ENCODE measurements at places on chromosomes 7 and 10.

DNA sequence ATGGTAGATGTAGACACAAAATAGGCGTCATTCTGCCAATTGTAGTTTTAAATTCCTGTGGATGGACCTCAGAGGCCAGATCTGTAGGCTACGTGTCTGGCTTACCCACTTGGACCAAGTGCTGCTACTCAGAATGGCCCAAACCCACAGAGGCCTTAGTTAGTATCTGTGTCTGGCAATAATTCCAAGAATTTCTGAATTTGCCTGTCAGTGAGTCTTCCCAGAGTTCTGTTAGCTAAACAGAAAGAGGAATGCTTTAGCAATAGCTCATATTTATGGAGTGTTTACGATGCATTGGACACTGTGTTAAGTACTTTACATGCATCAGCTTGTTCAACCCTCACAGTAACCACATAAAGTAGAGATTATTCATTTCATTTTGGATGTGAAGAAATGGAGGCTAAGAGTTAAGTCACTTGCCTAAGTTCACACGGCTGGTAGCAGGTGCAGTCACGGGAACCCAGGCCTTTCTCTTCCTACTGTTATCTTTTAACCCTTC lies 231.8 kb downstream of the PTEN start:
- DNase-seq: no peak

GRCh38 chr10:24152270-24152669 lies 56.7 kb upstream of the KIAA1217 start:
- DNase-seq: no peak

GRCh38 chr10:61749291-61749690 lies 86.6 kb downstream of the CABCOCO1 start:
- no peak for DNase-seq

DNA sequence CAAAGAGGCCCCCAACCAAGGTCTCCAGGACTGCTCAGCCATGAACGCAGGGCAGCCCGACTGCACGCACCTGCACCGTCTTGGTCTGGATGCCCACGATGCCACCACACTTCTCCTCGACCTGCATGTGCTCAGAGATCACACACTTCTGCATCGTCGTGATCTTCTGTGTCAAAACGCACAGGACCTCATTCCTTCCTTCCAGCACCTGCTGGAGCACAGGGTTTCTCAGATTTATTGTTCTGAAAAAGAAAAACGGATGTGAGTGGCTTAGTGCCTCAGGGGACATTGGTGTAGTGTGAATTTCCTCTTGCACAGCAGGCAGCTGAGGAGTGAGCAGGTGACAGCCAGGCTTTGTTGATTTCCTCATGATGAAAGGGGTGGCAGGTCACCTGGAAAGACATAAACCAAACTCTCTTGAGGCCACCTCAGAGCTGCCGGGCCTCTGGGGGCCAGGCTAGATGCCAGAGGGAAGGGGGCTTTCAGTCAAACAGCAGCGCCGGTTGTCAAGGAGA lies 38.2 kb downstream of the GSDME start:
- DNase-seq: no peak

- DNase-seq: no peak
Measured at GRCh38 chr10:10727812-10728211, 289.9 kb upstream of the CELF2 start.

GRCh38 chr7:73522105-73522872 lies at the start of gene BAZ1B:
BAZ1B (minus strand) TSS chr7:73522293; CDS start chr7:73521933, 360 bp downstream.
- DNase-seq: peak; percentile 93

DNA sequence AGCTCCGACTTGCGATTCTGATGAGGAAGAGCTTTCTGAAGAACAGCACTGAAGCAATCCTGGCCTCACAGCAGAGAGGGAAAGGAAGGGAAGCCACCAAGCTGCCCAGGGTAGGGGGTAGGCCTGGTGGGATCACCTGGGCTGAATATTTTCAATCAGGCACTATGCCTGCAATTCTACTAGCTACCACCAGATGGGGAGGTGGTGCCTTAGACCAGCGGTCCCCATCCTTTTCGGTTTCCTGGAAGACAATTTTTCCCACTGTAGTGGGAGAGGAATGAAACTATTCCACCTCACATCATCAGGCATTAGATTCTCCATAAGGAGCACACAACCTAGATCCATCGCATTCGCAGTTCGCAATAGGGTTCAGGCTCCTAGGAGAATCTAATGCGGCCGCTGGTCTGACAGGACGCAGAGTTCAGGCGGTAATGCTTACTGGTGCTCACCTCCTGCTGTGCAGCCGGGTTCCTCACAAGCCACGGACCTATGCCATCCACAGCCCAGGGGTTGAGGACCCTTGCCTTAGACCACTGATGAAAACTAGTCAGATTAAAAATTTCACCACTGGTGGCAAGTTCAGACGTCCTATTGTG lies 2.7 kb downstream of the LRRC20 start:
- no peak for DNase-seq

DNA sequence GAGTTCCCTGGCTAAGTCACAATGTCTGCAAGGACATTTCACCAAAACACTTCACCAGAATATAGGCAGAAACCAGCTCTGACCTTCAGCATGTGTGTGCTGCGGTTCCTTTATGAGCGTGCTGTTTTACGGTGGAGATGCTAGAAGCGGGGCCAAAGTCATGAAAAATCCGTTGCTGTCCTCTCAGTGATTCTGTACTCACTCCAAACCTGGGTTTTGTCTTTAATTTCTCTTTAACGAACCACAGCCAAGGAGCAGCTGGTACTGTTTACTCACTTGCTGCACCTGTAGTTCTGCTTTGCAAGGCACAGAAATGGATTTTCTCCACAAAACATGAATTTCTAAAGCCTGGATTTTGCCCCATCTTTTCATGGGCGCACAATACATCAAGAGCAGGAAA lies 639.9 kb downstream of the PHTF2 start:
- DNase-seq: no peak

DNA sequence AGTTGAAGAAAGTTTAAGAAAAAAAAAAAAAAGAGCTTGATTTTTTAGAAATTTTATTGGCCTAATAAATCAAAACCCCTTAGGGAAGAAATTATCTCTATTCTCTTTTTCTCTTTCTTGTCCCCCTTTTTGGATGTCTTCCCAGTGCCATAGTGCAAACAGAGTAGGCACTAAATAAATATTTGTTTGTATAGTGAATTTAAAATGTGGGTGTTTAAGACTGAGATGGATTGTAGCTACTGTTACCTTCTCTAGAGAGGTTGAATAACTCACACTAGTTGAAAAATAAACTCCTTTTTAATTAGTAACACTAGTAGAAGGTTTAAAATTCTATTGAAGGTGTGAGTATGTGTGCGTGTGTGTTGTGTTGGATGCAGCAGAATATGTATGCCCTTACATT lies 783.8 kb downstream of the NXPH1 start:
- DNase-seq: no peak

DNA sequence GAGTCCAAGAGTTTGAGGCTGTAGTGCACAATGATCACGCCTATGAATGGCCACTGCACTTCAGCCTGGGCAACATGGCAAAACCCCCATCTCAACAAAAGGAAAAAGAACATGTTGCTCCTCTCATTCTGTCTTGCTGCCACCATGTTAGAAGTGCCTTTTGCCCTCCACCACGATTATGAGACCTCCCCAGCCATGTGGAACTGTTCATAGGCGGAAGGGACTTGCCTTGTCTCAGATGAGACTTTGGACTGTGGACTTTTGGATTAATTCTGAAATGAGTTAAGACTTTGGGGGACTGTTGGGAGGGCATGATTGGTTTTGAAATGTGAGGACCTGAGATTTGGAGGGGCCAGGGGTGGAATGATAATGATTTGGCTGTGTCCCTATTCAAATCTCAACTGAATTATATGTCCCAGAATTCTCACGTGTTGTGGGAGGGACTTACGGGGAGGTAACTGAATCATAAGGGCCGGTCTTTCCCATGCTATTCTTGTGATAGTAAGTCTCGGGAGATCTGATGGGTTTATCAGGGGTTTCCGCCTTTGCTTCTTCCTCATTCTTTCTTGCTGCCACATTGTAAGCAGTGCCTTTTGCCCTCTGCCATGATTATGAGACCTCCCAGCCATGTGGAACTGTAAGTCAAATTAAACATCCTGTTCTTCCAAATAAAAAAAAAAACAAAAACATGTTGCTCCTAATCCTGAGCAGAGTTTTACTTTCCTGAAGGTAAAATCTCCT lies 22.3 kb downstream of the DLG5 start:
- DNase-seq: no peak

DNA sequence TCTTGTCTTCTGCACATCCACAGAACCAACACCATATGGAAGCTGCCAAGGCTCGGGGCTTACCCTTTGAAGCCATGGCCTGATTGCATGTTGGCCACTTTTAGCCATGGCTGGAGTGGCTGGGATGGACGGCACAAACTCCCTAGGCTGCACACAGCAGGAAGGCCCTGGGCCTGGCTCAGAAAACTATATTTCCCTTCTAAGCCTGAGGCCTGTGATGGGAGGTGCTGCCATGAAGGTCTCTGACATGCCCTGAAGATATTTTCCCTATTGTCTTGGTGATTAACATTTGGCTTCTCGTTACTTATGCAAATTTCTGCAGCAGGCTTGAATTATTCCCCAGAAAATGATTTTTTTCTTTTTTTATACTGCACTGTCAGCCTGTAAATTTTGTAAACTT lies 387.0 kb upstream of the KCND2 start:
- DNase-seq: no peak

DNA sequence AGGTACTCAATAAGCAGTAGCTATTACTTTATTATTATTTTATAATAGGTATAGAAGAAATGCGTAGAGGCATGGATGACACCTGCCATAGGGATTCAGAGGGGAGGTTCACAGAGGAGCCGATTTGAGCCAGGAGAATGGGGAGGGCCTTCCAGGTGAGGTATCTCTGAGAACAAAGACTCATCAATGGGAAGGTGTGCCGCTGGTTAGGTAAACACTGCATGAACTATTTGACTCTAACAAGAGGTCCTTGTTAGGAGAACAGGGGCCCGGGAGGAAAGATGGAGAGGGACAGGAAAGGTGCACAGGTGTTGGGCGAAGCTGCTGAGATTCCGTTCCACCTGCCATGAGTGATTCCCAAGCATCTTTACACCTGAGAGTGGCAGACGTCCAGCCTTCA lies 41.8 kb upstream of the TMEM273 start:
- DNase-seq: no peak

DNA sequence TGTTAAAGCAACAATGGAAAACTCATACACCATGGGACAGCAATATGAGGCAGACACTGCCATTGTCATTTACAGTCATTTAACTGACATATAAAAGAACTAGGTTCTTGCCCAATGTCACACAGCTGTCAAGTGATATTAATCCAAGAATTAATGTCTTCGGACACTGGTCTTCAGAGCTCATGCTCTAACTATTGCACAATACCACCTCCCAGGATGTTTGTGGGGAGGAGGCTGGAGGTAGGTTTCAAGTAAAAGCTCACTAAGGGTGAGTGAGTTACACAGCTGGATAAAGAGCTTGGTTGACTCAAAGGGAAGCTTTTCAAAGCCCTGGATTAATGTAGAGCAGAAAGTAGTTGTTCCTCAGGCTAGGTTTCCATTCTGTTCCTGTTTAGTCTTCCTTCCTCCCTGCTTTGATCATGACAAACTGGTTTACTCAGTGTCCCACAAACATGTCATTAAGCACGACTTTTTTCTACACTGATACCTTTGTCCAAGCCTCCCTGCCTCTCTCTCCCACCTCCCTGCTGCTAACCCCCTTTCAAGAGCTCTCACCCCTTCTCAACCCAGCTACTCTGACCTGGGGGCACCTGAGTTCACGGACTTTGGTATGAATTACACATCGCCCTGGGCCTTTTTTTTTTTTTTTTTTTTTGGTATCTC lies 987 bp upstream of the EXOC6 start:
- no peak for DNase-seq

DNA sequence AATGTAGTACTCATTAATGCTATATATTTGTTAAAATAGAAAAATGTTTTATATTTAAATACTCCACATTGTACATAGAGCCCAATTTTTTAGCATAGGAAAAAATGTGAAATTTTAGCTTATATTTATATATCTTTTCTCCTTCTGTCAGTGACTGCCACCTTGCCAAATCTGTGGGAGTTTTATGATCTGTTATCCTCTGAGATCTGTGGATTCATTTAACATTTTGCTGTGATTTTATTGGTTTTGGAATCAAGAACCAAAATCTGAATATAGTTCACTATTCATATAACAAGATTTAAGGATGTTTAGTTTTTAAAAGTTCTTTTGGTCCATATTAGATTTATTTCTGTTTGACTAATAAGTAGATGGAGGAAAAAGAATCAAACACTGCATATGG lies 127.9 kb downstream of the PPP1R9A start:
- DNase-seq: no peak

DNA sequence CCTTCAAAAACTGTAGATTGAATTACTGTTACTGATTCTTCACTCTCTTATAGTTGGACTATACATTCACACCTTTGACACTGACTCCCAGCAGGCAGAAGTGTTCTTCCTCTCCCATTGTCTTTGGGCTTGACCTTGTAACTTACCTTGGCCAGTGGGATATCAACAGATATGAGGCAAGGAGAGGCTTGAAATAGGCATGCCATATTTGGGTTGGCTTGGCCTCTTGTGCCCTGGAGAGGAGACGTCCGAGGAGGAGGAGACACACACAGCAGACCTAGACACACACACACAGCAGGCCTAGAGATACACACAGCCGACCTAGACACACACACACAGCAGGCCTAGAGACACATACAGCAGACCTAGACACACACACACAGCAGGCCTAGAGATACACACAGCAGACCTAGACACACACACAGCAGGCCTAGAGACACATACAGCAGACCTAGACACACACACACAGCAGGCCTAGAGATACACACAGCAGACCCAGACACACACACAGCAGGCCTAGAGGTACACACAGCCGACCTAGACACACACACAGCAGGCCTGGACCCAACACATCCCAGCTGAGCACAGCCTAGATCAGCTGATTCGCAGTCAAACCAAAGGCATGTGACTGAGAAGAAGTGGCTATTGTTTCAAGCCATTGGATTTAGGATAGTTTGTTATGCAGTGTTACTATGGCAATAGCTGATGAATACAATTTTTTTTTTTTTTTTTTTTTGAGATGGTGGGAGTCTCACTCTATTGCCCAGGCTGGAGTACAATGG lies 12.5 kb upstream of the GNA12 start:
- no peak for DNase-seq

- no peak for DNase-seq
Measured at GRCh38 chr10:83607959-83608745, 531.2 kb upstream of the GHITM start.

- no peak for DNase-seq
Measured at GRCh38 chr7:129240119-129240820, 15.4 kb downstream of the AHCYL2 start.

DNA sequence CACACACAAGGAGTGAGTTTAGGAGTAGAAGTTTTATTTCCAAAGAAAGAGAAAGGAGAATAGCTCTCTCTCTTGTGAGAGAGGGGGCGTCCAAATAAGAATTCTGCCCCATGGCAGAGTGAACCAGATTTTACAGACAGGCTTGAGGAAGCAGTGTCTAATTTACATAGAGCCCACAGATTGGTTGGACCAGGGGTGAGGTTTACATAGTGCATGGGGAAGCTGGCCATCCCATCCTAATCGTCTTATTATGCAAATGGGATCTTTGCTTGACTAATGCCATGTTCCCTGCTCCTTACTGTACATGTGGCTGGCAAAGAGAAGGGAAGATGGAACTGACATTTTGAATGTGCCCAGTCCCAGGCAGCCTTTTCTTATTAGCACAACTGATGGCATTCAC lies 60.0 kb upstream of the ACSM6 start:
- no peak for DNase-seq

Data from LNCaP clone FGC (cell line).